ENCODE measurements at places on chromosomes 16 and 17.

- no peak for DNase-seq
Measured at GRCh38 chr16:67907397-67908180, 14.5 kb downstream of the PSKH1 start.

- no peak for DNase-seq
Measured at GRCh38 chr16:8781797-8782196, 15.6 kb downstream of the TMEM186 start.

DNA sequence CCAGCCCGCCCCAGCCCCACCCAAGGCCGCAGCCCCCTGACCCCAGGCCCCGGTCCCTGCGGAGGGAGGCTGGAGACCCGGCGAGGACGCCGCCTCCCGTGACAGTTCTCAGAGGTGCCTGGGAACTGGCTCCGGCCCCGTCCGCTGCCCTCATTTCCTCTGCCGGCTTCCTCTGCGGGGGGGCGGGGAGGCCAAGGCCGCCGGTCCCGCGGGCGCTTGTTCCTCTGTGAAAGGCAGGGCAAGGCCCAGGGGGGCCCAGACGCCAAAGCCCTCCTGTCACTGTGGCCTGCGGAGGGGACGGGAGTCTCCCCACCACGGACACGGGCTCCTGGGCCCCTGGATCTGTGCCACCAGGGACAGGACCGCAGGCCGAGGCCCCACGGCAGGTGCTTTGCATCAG lies 5.0 kb upstream of the PVALEF start:
- DNase-seq: no peak

DNA sequence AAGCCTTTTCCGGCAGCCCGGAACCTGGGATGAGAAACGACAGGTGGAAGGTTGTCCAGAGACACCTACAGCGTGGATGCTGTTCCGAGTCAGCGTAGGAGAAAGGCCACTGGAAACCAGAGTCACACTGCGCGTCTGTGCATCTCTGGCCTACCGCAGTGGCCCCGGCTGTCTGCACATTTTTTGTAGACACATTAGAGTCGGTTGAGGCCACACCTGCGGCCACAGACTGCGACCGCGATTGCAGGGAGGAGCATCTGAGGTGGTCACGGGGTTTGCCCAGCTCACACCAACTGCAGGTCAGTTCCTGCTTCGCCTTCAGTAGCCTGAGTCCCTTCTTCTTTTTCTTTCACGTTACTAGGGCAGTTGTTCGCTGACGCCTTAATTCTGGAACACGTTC lies 52.4 kb downstream of the WDR45B start:
- no peak for DNase-seq

DNA sequence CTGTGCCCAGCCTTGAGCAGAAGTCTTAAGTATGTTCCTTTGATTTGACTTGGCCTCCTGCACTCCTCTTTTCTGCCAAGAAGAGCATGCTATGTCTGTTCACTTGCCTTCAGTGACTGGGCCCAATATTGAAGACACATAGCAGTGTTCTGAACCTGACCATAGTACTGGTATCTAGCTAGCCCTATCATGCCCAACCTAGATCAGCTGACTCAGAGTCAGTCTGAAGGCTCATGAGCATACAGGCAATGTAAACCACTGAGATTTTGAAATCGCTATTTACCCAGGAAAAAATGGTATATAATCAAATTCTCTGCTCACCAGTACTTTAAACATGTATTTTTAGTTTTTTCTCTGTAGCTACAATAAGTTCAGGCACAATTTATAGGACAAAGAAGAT lies 129.4 kb downstream of the TANC2 start:
- no peak for DNase-seq

DNA sequence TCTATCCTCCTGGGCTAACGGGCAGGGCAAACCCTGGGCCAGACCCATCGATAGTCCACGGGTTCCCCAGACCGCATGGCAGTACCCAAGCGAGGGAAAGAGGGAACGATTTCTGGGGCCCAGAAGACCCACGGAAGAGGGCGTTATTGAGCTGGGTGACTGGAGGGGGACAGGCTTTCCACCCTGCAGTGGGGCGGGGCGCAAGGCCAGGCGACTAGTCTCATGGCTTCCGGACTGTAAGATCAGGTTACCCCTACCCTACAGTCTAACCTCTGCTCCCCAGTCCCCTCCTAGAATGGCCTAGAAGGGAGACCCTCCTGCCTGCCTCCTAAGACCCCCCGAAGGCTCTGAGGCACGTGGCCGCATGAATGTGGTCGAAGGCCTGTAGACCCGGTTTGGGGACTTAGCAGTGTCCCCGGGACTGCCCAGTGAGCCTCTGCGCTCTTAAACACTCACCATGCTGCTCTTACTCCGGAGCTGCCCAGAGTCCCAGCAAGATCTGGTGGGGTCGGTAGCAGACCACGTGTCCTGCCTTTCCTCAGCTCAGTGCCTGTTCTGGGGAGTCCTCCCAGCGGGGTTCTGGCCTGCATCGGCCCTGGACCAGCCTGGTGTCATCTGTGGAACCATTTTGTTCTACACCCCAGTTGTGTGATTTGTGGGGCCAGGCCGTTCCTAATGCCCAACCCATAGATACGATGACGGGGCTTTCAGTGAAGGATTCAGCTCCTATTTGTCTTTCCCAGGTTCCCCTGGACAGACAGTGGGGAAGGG lies 13.2 kb upstream of the AURKB start:
- DNase-seq: peak; percentile 71
